ENCODE measurements at places on chromosomes 2 and 18.

- DNase-seq, result no peak
Observed at GRCh38 chr2:183093857-183094657, 15.5 kb downstream of the DUSP19 start.

GRCh38 chr2:187548656-187549055 is 5.6 kb downstream of the TFPI start:
- no peak for DNase-seq

DNA sequence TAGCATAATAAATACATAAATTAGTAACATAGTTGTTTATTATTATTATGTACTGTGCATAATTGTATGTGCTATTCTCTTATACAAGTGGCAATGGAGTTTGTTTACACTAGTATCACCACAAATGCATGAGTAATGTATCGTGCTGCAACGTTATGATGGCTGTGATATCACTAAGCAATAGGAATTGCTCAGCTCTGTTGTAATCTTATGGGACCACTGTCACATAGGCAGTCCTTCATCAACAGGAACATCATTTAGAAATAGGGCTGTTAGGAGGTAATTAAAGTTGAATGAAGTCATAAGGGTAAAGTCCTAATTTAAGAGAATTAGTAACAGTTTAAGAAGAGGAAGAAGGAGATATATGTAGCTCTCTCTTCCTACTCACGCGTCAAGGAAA is 33.8 kb downstream of the TEX51 start:
- no peak for DNase-seq

DNA sequence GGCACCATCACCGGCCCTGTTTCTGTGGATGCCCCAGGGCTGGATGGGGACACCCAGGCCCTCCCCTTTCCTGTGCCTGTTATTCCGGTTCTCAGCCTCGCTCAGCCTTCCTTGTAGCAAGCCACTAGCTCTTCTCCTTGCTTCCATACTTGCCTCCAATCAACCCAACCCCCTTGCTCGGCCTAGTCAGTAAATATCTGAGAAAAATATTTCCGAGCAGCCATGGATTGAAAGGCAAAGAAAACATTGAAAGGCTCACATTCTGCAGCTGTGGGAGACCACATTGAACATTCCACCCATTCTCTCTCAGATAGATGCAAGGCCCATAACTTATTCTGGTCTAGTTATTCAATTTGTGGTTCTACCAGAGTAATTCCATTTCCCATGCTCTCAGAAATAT is 114.9 kb downstream of the SPP2 start:
- DNase-seq, result peak; percentile 49

GRCh38 chr18:32278177-32278799 is 88.4 kb downstream of the MEP1B start:
- DNase-seq, result no peak

- DNase-seq, result no peak
Observed at GRCh38 chr2:42324244-42324643, 36.8 kb downstream of the COX7A2L start.

DNA sequence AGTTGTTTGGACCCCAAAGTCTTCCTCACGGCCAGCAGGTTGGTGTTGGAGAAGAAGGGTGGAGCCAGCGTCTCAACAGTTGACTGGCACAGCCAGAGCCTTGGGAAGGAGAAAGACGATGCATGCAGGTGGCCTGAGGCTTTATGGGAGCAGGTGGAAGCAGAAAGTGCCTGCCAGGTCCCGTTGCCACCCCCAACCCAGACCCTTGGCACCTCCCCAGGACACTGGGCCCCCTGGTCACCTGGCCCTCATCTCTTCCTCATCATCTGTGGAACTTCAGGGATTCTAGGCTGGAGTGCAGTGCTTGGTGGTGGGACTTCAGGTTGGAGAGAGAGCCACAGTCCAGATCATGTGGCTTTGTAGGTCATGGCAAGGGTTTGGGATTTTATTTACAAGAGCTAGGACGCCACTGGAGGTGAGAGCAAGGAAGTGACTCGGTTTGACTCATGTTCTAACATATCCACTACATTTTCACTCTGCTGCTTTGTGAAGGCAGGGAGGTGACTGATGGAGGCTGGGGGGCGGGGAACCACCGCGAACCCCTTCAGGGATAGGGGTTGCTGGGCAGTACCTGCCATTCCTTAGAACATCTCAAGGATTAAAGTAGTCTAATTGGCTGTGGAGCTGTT is 62.5 kb upstream of the B3GNT7 start:
- DNase-seq, result no peak

DNA sequence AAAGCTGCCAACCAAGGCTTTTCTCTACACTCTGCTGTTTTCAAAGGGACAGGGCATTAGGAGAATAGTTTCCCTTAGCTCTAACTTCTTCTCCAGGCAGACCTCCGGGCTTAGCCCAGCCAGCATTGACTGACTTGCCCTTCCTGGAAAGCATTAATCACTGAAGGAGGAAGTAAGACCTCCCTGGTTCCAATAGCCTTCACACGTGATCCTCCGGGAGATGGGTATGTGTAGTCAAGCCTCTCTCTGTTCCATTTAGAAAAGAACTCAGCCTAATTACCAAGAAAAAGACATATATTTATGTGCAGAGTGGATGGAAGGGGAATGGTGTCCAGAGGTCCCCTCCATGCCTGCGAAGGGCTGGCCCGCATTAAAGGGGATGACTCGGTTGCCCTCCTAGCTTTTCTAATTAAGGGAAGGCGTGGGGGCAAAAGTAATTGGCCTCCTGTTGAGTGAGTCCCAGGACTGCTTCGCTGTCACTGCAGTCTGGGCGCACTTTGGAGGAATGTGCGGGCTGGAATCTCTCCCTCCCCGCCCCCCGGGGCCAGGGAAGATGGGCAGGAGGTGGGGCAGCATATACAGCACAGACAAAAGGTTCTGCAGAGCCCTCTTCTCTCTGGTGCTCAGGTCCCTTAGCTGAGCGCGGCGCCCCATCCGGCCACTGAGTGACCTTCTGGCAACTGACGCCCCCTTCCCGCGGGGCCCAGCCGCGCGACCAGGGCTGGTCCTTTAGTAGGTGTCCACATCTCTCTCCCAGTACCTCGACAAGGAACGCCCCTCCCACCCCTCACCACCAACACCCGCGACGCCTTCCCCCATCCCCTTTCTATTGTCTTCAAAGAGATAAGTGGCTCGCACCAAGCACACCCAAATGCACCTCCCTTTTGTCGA is 686.0 kb downstream of the NRXN1 start:
- DNase-seq, result no peak

DNA sequence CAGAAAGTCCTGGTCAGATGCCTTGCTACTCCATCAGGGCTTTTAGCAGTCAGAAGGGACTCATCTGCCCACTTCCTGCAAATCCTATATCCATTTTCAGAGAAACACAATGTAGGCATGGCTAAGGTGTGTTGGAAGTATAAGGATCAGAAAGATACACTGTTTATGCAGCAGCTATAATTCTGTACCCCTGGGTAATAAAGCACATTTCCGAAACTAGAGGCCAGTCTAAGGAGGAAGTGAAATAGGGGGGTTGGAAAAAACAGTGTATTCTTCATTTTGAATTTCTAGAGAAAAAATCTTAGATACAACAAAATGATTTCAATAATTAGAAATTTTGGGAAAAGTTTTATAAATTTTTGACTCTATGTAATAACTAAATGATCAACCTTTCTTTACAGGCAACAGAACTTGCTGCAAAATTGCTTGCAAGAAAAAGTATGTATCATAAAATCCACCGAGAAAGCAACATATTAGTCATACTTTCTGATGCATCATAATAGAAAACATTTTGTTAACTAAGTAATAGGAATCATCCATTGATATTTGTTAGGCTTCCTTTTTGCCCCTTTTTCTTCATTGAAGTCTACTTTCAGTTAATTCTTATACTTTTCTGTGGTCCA is 47.4 kb downstream of the FSIP2 start:
- DNase-seq, result no peak

DNA sequence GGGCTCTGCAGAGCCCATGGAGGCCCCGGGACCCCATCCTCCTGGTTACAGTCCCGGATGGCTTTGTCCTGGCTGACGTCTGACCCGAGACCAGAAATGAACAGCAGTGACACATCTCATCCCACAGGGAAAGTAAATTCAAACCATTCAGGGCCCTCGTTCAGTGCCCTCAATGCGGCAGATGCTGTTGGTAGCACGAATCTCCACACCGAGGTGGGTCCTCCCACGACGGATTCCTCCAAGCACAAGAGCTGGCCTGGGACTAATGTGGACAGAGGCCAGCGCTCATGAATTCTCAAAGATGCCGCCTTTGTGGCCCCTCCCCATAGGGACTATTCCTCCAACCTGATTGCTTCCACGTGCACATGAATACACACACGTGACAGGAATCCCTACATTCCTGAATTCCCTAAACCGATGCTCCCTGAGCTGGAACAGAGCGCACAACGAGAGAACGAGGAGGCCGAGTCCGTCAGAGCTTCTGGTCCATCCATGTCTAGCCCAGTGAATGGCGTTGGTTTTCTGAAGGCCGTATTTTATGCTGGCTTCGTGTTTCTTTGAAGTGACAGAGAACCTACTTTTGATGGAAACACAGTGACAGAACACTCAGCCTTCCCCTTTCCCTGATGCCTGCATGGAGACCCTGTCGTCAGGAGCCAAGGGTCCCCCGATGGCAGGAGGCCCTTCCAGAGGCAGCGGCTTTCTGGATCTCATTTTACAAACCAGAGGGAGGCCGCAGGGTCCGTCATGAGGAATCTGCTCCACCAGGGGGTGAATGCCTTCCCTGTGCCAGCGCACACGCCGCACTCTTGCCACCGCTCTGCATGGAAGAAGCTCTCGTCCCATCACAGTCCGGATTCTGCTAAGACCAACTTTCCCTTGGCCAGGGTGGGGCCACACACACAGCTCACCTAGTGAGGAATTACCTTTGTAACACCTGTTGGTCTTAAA is 64.3 kb upstream of the SNTG2 start:
- DNase-seq, result no peak

GRCh38 chr2:65450810-65451209 is 18.4 kb upstream of the SPRED2 start:
- DNase-seq, result no peak

GRCh38 chr2:120770641-120771040 is 35.0 kb downstream of the GLI2 start:
- no peak for DNase-seq

- DNase-seq, result no peak
Observed at GRCh38 chr2:61510674-61511671, 27.2 kb downstream of the XPO1 start.

- DNase-seq, result no peak
Observed at GRCh38 chr2:31127931-31128330, 10.3 kb downstream of the GALNT14 start.

Data from skeletal muscle cell (primary cell).